Globus pallidus (tissue), 1 donor: ENCODE measurements at places on chromosomes 5 and 9.

DNA sequence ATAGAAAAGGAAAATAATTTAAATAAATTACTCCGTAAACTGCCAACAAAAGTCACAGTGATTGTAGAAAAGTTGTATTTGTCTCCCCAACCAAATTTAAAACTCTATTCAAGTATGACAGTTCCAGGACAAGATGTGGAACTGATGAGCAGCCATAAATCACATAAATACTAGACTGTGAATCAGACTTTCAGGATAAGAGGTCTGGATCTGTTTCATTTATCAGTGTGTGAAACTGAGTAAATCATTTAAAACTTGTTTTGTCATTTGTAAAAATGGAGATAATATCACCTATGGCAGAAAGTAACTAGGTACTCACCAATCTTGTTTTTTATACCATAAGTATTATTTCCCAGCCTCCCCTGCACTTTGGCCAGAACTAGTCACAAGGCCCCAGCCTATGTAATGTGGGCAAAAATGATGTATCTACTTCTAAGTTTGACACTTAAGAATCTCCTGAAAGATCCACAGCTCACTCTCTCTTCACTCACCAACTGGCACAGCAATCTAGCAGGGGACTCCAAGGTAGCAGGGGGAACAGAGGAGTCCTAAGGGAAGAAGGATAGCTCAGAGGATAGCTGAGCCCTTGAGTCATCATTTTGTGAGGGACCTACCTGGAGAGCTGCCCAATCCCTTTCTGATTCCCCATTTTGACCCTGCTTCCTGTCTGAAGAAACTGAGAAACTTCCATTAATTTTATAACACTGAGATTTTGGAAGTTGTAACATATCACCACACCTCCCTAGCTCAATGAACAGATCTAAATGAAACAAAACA is 31.6 kb downstream of the TMEM161B start:
- no peak for DNase-seq

- DNase-seq, result no peak
Measured at GRCh38 chr5:111747337-111747736, 9.7 kb downstream of the NREP start.

DNA sequence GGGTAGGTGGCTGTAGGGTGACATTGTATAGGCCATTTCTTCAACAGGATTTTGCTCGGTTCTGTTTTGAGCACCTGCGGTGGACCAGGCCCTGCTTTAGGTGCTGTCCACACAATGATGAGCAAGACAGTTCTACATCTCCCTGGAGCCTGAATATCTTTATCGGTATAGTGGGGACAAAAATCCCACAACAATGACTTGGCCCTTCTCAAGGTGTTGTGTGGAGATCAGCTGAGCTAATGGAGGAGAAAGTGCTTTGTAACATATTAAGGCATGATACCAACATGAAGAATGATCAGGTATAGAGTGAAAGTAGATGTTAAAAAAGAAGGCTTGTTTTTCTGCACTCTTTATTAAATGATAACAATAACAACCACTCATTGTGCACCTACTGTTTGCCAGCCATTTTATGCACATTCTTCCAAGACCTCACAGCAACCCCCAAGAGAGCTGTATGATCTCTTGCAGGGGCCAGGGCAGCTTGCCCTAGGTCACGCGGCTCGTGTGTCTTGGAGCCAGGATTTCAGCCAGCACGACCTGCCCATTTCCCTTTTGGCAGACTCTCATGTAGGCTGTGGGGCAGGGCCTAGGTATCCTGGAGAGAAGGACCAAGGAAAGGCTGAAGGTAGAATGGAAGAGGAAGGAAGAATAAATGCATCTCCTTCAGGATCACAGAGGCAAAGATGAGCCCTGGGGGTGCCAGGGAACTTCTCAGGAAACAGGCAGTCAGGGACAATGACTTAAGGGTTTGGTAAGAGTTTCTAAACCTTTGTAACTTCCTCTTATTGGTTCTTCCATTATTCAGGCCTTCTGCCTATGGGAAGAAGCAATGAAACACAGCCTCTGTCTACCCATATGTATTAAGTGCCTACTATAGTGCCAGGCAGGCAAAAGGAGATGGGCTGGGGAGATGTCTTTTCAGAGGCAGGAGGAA is 50.0 kb upstream of the PPARGC1B start:
- no peak for DNase-seq

- DNase-seq, result no peak
Measured at GRCh38 chr5:177234841-177235240, 68.7 kb downstream of the RAB24 start.

DNA sequence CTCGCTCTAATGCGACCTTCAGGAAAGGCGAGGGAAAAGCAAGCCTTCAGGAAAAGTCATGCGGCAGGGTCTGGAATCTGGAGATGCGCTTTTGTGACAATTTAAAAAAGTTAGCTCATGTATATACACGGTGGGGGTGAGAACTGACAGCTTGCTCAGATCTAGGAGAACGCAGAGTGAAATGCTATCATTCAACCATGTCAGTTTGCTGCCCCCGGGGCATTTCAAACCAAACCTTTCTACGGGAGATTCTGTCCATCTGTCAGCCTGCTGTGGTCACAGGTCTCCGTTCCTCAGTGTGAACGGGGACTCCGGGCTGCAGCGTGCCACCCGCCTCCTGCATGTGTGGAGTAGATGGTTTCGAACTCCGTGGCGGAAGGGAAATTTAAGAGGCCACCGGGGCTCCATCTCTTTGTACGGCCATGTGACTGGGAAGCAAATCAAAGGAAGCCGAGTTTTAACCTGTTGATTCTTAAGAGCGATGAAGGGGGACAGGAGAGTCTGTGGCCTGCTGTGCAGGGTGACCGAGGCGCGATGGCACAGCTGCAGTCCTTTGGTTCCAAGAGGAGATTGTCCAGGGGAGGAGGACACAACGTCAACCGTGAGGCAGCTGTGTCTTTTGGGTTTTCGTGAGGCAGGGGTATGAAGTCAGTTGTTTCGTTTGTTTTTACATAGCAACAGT is 45.9 kb downstream of the OTULIN start:
- DNase-seq, result no peak

- no peak for DNase-seq
Measured at GRCh38 chr5:112649882-112650281, 87.8 kb upstream of the APC start.

DNA sequence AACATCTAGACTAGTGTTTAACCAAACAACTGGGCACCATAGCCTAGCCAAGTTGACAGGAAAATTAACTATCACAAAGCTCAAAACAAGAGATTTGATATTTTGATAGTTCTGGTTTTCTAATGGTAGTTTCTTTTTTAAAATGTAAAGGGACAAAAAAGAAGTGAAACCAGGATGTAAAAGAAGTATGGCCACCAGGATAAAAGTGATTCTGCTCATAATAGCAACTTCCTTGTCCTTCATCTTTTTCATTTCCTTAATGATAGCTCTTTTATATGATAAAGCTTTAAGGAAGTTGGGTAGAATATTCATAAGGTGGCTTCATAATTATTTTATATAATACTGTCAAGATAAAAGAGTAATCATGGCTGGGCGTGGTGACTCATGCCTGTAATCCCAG is 139.1 kb downstream of the BASP1 start:
- DNase-seq, result no peak

GRCh38 chr5:85000671-85001070 is 616.0 kb upstream of the EDIL3 start:
- no peak for DNase-seq

GRCh38 chr5:169272111-169272510 is 28.8 kb downstream of the SLIT3 start:
- no peak for DNase-seq

GRCh38 chr9:83154087-83154736 is 91.3 kb upstream of the RASEF start:
- DNase-seq, result no peak

GRCh38 chr5:150723845-150724244 is 23.0 kb upstream of the RBM22 start:
- DNase-seq, result no peak

- no peak for DNase-seq
Measured at GRCh38 chr9:16102154-16102553, 549.3 kb downstream of the CCDC171 start.

DNA sequence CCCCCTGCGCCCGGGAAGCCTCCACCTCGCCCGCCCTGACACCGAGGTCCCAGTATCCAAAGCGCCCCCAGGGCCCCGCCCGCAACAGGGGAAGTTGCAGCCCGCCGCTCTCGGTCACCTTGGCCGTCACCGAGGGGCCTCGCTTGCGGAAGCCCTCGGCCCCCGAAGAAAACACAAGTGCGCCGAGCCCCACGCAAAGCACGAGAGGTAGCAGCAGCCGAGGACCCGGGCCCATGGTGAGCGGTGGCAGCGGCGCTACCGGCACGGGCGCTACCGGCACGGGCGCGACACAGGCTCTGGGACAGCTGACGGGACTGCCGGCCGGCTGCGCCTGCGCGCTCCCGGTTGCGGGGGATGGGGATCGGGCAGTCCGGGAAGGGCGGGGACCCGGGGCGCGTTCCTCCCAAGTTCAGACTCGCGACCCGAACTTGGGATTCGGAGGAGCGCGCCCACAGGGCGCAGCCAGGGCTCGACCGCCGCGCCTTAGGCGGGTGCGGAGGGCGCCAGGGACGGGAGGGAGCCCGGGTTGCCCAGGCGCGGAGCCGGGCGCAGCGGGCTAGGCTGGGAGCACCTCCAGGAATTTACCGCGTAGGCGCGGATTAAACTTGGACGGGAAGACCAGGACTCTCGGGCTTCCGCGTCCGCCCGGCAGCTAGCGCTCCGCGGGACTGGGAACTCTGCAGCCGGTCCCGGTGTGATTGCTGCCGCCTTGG is at the start of gene PPIC:
Gene PPIC (minus strand): TSS at position 335 of the 713 bp plus-strand sequence. CDS start 100 bp downstream, at position 235.
- peak; percentile 33 for DNase-seq

GRCh38 chr5:55073211-55073610 is 29.2 kb upstream of the GZMA start:
- DNase-seq, result no peak

DNA sequence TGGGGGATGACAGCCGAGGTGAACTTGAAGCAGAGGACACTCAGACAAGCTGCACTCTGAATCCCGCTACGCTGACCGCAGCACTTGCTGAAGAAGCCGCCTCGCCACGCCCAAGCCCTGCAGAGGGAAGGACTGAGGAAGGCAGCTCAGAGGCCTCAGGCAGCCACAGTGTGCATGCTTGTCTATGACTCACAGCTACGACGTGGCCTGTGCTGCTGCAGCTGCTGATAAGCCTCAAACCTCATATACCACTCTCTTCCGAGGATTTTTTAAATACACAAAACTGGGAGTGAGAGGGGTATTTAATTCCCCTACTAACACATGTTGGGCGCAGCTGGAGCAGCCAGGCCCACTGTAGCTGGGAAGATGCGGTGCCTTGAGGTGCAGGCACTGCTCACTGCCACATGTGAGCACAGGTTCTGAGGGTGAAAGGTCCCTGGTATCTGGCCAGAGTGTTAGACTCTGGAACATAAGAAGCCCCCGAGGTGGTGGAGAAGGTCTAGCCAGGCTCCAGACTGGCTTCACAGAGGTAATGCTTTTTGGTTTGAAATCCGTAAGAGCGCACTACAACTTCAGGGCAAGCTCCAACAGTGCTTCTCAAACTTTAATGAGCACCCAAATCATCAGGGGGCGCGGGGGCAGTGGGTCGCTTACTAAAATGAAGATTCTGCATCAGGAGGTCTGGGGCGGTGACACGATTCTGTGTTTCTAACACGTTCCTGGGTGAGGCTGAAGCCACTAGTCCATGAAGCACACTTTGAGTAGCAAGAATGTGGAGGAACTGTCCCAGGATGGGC is 196.8 kb downstream of the AUH start:
- DNase-seq, result peak; percentile 46

DNA sequence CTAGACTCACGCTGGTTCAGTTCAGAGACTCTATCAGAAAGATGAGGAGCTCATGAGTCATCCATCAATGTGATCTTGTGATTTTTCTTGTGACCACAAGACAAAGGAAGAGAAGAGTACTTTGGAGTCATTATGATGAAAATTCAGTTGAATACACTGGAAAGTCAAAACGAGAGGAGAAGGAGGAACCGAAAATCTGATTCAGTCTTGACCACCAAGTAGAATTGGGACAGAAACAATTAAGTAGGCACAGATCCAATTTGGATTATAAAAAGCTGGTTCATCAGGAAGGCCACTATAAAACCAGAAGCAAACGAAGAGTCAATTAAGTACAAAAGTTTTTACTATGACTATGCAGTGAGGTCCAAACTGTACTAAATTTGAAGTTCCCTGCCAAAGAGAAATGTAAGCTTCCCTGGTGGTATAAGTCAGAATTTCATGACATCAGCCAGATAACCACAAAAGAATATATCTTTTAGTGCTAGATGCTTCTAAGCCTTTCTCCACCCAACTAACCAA is 90.9 kb downstream of the THBS4 start:
- DNase-seq, result peak; percentile 58

DNA sequence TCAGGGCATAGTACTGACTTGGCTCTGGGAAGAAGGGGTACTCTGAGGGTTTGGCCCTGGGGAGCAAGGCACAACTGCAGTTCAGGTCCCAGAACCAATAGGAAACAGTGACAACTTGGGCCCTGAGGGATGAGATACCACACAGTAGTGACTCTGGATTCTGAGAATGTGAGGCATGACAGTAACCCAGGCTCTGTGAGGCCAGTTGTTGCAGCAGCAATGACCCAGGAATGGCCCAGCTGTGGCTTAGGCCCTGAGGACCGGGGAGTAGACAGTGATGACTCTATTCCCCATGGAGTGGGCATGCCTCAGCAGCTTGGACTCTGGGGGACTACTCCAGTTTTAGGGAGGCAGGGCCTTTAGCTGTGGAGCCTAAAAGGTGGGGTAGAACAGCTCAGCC is 21.5 kb upstream of the NFIL3 start:
- no peak for DNase-seq

GRCh38 chr5:42879291-42879690 is 67.6 kb upstream of the SELENOP start:
- no peak for DNase-seq

DNA sequence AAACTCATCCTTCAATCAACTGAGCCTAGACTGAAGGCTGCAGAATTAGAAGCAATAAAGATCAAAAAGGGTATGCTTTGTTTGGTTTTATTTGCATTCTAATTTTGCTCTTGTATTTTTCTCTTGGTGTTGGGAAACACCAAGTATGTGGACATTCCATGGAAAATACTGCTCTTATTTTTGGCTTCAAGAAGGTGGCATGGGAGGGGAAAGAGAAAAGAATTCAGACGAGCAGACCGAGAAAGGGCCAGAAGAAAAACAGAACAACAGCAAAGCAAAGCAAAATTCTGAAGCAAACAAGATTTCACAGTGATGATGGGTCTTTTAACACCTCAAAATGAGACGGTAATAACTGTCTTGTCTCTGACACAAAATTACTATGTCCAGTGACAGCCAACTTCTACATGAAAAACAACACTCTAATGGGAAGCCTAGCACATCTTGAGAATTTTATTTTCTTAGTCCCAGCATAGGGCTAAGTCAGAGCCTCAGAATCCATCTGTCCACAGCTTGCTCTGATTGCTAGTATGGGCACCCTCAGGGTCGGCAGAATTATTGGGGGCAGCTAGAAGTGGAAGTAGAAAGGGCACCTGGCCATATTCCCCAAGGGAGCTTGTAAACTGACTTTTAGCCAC is 26.8 kb downstream of the FREM1 start:
- DNase-seq, result no peak

DNA sequence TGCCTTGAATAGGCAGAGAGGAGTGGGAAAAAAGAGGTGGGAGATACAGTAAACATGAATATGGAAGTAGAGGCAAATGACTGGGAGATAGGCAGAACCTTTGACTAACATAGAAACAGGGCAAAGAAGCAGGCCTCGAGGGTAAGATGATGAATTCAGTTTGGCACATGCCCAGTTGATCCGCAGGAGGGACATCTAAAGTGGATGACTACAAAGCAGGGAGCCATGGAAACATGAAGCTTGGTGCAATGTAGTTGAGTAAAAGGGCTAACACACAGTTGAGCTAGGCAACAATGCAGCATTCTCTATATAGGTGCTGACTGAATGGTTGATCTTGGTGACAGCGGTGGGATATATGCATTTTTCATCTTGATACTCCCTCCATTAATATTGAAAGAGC is 253.8 kb downstream of the DMRT2 start:
- DNase-seq, result no peak
